ENCODE measurements at places on chromosomes 7 and 10.

- DNase-seq: no peak
Measured at GRCh38 chr10:3496138-3496537, 288.9 kb downstream of the KLF6 start.

- DNase-seq: no peak
Measured at GRCh38 chr10:83023662-83024061, 1115.6 kb upstream of the GHITM start.

DNA sequence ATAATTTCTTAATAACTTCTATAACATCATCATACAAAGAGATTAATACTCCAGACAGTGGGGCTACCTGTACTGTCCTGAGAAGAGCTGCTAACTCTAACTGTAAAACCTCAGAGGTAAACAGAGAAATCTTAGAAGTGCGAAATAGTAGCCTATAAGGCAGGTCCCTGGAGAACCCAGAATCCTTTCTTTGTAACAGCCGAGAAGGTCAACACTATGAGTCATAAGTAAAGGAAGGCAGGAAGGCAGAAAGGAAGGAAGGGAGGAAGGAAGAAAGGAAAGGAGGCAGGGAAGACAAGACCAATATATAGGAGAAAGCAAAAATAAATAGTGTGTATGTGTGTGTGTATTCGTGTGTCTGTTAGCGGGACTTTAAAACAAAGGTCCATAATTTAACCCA, 540.6 kb downstream of the ZWINT start:
- no peak for DNase-seq

DNA sequence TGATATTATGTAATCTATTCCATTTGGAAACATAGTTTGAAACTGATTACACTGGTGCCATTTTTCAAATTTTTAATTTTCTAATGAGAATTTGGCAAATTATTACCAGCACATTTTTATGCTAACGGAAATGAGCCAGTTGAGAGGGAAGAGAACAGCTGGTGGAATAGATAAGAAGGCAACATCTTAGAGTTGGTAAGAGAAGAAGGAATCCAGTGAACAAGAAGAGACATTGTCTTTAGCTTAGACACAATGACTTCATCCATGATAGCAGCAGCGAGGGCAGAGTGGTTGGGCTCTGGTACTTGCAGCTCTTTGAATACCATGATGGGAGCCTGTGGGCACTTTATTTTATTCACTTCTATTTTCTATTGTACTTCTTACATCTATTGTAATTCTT, 89.6 kb downstream of the CHRM2 start:
- DNase-seq: no peak

DNA sequence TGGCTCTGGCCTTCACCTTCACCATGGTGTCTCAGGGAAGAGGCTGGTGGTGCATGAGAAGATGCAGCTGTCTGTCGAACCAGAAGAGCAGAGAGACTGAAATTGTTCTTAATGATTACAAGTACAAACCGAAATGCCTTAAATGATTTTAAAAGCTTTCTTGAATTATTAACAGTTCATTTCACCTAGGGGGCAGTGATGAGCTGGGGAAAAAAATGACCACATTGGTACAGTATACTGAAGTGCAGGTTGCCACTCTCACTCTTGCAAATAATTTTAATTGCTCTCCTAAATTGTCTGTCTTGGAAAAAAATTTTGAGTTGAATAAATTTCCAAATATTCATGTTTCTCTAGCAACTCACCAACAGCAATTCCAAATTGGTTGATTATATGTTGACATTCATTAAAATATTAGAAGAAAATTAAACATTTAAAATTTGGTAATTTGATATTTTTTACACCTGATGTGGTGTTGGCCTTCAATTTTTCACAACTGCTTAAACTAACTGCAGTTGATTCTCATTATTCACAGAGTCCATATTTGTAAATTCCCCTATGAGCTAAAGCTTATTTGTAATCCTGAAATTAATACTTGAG, 692.6 kb downstream of the ZWINT start:
- no peak for DNase-seq

- DNase-seq: no peak
Measured at GRCh38 chr7:28848906-28849305, 109.2 kb downstream of the TRIL start.

DNA sequence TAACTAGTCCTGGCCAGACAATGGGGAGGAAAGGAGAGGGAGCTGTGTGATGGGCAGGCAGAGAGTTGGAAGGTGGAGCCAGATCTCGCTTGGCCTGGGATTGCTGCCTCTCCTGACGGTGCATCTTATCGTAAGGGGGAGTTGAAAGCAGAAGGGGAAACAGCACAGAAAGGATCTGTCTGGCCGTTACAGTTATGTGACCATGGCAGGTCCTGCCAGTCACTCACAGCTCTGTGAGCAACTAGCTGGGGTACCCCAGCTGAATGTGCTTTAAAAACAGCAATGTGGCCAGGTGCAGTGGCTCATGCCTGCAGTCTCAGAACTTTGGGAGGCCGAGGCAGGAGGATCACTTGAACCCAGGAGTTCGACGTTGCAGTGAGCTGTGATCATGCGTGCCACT, 8.1 kb downstream of the BLVRA start:
- no peak for DNase-seq

- DNase-seq: no peak
Measured at GRCh38 chr10:26640391-26640790, 57.1 kb upstream of the PDSS1 start.

- DNase-seq: no peak
Measured at GRCh38 chr7:95334447-95334846, 10.1 kb upstream of the PON1 start.

- DNase-seq: no peak
Measured at GRCh38 chr10:13527864-13528122, 1.0 kb downstream of the BEND7 start.

DNA sequence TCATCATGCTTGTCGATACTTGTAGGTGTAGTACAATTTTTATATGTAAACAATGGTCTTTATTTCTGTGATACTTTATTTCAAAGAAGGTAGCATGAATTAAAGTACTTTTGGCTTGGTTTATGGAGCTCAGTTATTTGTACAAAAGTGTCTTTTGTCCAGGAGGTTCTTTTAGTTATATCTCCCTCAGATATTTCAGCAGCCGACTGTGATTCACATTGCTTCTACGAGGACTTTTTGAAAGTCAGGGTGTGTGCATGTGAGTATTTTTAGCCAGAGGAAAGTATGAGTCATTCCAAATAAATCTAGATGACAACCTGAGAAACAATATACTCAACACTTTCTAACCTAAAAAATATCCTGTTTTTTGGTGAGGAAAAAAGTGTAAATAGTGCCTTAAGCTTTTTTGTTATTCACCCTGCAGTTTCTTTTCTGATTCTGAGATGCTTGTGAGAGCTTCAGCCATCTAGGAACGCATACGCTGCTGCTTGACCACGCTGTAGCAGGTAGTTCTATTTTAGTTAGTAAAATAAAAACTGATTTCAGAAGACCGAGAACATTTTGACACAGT, 595 bp upstream of the SUN1 start:
- DNase-seq: no peak

DNA sequence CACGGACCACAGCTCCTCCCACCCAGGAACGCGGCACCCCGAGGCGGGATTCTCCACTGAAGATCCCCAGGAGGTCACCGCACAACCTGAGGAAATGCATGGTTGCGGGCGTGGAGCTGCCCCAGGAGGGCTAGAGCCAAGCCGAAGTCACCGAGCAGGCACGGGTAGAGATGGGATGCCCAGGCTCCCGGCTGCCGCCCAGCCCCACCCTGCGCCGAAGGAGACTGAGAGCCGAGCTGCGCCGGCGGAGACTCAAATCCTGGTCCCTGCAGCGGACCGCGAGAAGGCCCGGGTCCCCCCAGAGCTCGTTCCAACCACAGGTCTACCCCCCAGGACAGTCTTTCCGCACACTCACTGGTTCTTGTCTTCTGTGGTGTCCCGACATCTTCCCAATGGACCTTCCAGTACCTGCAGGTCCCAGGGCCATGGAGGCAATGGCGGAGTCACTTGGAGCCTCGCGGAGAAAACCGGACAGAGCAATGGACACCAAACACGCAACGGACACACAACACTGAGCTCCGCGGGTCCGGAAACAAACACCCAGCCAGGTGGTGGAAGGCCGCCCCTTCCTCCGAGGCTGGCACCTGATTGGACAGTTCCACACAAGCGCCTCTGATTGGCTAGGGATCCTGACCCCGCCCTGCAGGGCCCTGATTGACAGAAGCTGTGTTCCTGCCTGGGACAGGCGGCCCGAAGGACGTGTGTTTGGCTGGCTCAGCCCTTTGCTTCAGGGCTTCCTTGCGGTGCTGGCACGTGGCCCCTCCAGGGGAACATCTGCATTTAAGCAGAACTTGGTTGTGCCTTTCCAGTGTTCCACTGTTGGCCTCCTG, 331.9 kb upstream of the NUPR2 start:
- DNase-seq: no peak

GRCh38 chr10:132848951-132849545, 63.1 kb upstream of the NKX6-2 start:
- no peak for DNase-seq
